ENCODE measurements at places on chromosomes 2 and 18.

- H3K4me3 ChIP-seq, result no peak overlapping the region
- H3K27me3 ChIP-seq, result no peaks in the 10 kb centered on the region
- no peak overlapping the region for H3K27ac ChIP-seq
- DNase-seq, result no peak
Measured at GRCh38 chr18:46283268-46283667, 179.1 kb downstream of the HAUS1 start.

DNA sequence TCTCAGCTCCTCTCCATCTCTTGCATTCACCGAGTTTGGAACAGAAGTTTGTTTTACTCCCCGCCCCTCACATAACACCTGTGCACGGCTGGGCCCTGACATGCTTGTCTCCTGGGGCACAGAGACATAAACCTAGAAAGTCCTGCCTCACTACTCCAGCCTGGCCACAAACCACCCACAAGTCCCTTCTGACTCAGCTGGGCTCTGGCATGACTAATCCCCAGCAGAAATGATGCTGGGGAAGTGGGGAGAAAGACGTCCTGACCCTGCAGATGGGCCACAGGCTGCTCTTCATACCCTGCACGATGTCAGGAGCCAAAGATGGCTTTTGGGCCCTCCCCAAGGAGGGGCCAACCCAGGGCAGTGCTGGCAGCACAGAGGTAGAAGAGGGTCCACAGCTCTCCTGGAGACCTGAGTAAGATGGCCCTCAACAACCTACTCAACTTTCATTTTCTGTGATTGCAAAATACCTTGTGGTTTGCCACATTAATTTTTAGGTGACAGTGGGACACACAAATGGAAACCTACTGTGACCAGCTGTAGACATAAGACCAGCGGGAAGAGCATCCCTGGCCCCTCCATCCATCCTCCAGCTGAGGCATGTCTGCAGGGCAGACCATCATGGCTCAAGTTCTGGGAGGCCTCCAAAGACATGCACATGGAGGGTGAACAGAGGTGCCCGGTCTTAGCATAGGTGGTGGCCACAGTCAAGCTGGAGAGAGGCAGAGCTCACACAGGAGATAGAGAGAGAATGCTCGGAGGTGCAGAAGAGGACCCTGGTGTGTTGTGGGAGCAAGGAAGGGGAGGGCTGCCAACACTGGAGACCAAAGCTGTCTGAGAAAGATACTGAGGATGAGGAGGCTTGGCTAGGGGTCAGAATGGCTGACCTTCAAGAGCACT, 40.0 kb downstream of the DNMT3A start:
- no peak overlapping the region for H3K27ac ChIP-seq
- no peak overlapping the region for H3K4me3 ChIP-seq
- no peak for DNase-seq

GRCh38 chr18:63511285-63511684, 30.9 kb upstream of the SERPINB12 start:
- peaks cover 13% of the 10 kb centered on the region for H3K4me1 ChIP-seq
- DNase-seq, result no peak
- peak overlapping the region; percentile 50 for H3K27ac ChIP-seq
- H3K27me3 ChIP-seq, result peaks cover 2% of the 10 kb centered on the region
- H3K4me3 ChIP-seq, result no peak overlapping the region
- H3K36me3 ChIP-seq, result no peaks in the 10 kb centered on the region

DNA sequence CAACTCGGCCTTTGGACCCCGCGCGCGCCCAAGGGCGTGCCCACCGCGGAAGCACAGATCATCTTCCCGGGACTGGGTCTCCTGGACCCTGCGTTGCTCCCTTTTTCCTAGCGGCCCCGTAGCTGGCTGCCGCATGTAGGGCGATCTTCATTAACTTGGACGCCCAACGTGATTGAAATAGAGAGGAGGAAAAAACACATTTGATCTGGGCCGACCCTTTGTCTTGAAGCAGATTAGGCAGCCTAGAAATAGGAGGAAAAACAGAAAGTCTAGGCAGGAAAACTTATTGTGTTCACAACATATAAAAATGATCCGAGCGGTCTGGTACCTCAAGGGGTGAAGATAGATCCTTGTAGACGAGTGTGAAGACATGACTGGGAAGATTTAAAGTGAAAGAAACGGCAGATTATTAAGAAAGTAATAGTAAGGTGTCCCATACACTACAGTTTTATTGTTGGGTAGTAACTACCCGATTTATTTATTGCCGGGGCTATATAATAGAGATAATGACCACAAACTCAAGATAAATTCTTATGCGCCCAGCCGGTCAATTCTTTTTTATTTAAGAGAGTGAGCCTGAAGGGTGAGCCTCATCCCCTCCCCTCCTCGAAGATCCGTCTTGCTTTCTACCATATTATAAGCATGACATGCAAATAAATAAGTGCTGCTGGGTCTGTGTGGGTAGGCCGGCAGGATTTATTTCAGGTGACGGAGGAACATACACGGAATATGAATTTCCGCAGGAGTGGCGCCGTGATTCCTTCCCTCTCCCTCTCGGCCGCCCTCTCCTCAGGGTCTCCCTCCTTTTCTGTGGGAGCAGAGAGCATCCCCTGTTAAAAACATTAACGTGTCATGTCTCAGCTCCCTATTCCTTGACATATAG, 147.4 kb downstream of the MEIS1 start:
- no peak overlapping the region for H3K4me3 ChIP-seq
- no peak overlapping the region for H3K27ac ChIP-seq
- peaks cover 34% of the 10 kb centered on the region for H3K4me1 ChIP-seq

DNA sequence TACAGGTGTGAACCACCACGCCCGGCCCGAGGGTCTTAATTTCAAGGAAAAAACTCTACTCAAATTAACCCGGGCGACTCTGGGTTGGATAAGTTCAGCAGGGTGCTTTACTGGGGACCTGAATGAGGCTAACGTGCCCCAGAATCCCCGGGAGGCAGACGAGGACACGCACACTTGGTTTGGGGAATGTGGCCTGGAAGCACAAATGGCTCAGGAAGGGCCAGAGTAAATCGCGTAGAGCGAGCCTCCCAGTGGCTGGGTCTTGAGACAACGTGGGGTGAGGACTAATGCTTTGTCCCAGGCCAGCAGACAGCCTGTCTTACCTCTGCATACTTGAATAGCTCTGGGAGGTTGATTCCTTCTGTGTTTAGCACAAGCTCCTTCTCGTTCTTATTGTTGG, 75.8 kb downstream of the POLR1A start:
- peaks cover 30% of the 10 kb centered on the region for H3K36me3 ChIP-seq
- no peak overlapping the region for H3K4me3 ChIP-seq
- H3K4me1 ChIP-seq, result no peaks in the 10 kb centered on the region
- DNase-seq, result no peak
- H3K27ac ChIP-seq, result no peak overlapping the region

GRCh38 chr2:235472443-235472842, 21.4 kb upstream of the AGAP1 start:
- no peak for DNase-seq
- no peak overlapping the region for H3K4me3 ChIP-seq
- H3K27me3 ChIP-seq, result peaks cover 7% of the 10 kb centered on the region
- peaks cover 9% of the 10 kb centered on the region for H3K4me1 ChIP-seq

- H3K27ac ChIP-seq, result no peak overlapping the region
- DNase-seq, result no peak
- H3K27me3 ChIP-seq, result peaks cover 8% of the 10 kb centered on the region
- H3K36me3 ChIP-seq, result no peaks in the 10 kb centered on the region
Measured at GRCh38 chr2:201886504-201886903, 80.2 kb downstream of the CDK15 start.

DNA sequence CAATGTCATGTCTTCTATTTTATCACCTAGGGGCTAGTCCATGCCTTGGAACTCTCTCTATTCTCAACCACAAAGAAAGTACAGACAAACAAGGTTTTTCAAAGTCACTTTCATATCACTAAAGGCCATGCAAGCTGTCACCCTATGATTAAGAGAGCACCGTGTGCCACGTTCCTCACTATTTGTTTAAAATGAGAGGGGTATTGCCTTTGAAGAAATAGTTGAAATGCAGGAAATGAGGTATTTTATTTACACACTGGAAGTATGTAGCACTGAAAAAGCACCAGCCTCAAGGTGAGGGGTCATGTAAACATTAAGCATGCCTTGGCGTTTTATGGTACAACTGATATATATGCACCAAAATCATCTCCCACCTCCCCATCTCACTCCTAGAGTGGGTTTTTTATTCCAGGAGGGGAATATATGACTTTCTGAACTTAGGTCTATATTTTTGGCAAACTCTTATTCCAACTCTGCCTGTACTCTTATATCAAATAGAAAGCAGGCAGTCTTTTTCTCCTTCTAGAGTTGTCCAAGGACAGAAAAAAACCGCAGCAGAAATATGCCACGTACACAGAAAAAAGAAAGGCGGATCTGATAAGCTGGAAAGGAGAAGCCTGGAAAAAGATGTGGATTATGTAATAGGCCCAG, 53.5 kb downstream of the VSNL1 start:
- H3K4me1 ChIP-seq, result peaks cover 22% of the 10 kb centered on the region
- H3K36me3 ChIP-seq, result no peaks in the 10 kb centered on the region
- H3K4me3 ChIP-seq, result peak overlapping the region; percentile 13
- H3K27ac ChIP-seq, result peak overlapping the region; percentile 71

- H3K4me3 ChIP-seq, result no peak overlapping the region
- H3K4me1 ChIP-seq, result peaks cover 35% of the 10 kb centered on the region
- peak; percentile 10 for DNase-seq
- H3K27me3 ChIP-seq, result peaks cover 8% of the 10 kb centered on the region
Measured at GRCh38 chr2:109070290-109070689, 58.7 kb upstream of the SH3RF3 start.

DNA sequence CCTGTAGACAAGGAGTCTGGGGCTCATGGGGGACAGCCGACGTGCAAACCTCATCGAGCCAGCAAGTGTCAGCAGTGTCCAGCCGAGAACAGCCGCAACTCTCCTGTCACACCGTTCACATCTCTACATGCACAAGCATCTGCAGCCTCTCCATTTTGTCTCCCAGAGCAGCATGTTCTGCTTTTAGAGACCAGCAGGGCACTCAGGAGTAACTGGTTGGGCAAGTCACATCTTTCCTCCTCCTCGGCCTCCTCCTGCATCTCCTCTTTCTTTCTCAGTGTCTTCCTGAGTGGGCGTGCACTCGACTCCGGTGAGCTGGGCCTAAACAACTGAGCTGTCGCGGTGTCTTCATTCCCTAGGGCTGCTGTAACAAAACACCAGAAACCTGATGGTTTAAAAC, 249.9 kb downstream of the SH3BP4 start:
- H3K36me3 ChIP-seq, result no peaks in the 10 kb centered on the region
- DNase-seq, result no peak
- peaks cover 11% of the 10 kb centered on the region for H3K4me1 ChIP-seq
- H3K4me3 ChIP-seq, result no peak overlapping the region
- peaks cover 8% of the 10 kb centered on the region for H3K27me3 ChIP-seq
- H3K27ac ChIP-seq, result peak overlapping the region; percentile 53

DNA sequence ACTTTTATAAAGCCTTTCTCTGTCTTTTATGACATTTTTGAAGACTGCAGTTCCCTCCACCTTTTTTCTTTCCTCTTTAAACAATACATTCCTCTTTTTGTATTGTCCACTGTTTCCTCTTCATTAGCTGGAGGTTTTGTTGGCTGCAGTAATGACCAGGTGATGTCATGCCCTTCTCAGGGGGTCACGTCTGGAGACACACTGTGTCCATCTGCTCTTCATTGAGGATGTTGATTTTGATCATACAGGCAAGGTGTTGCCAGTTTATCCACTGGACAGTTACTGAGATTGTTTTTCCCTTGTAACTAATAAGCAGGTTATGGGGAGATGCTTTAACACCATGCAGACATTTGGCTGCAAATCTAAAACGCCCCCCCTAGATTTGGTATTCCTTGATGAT, 19.8 kb downstream of the ZNF407 start:
- no peaks in the 10 kb centered on the region for H3K36me3 ChIP-seq
- H3K4me3 ChIP-seq, result no peak overlapping the region
- H3K27me3 ChIP-seq, result no peaks in the 10 kb centered on the region
- no peak overlapping the region for H3K27ac ChIP-seq

DNA sequence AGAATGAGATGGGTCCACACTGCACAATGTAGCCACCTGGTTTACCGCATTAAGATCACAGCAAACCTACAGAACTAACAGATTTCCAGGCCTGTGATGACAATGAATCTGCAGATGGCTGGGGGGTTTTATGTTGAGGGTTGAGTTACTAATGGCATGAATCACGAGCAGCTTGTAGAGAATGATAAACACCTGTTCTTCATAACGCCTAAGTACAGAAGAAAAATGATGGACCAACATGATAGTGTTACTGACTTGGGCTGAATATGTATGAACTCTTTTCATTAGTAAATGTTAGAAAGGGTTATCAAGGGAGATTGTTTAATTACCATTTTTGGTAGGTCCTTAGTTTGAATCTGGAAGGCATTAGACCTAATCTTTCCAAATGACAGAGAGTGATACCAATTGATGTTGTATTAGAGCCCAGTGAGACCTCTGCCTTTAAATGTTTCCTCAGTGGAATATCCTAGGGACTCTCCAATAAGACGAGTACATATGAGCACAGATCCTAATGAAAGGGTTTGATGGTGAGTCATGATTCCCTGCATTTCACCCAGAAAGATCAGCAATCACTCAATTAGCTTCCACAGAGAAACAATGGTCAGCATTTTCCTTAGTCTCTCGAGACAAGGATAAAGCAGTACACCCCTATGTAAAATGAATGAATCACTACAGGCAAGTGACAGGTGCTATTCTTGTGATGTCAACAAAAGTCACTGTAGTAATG, 243.8 kb downstream of the DLGAP1 start:
- DNase-seq, result no peak
- H3K27me3 ChIP-seq, result no peaks in the 10 kb centered on the region
- H3K27ac ChIP-seq, result no peak overlapping the region
- no peaks in the 10 kb centered on the region for H3K36me3 ChIP-seq

DNA sequence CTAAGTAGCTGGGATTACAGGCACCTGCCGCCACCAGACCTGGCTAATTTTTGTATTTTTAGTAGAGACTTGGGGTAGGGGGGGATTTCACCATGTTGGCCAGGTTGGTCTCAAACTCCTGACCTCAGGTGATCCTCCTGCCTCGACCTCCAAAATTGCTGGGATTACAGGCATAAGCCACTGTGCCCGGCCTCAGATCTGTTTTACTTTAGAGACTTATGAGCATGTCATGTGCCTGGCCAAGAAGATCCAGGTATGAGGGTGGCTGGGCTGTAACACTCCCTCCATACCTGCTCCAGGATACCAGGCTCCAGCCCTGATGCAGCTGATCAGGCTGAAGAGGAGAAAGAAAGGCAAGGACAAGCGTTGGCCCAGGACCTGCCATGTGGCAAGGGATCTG, 125.0 kb downstream of the LPIN1 start:
- H3K4me3 ChIP-seq, result no peak overlapping the region
- DNase-seq, result no peak
- H3K27ac ChIP-seq, result no peak overlapping the region
- no peaks in the 10 kb centered on the region for H3K36me3 ChIP-seq
- H3K4me1 ChIP-seq, result peaks cover 18% of the 10 kb centered on the region

- H3K4me3 ChIP-seq, result peak overlapping the region; percentile 67
- peaks cover 91% of the 10 kb centered on the region for H3K27me3 ChIP-seq
- peaks cover 7% of the 10 kb centered on the region for H3K36me3 ChIP-seq
- no peak for DNase-seq
Measured at GRCh38 chr2:144511226-144511810, 8.6 kb downstream of the ZEB2 start.

DNA sequence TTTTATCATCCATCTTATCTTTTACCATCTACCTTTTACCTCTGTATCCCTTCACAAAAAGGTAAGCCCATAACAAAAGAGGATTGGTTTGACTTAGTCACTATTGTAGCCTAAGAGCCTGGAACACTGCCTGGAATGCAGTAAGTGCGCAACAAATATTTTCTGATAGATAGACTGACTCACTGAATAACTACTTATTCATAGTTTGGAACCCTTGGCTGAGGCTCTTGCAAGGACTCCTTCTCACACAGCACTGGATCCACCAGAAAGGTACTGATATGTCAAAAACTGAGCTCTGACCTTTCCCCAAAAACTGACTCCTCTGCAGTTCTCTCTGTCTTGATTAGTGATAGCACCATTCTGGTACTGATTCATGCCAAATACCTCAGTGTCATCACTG, 426.7 kb downstream of the SETBP1 start:
- H3K27me3 ChIP-seq, result peaks cover 4% of the 10 kb centered on the region
- H3K36me3 ChIP-seq, result no peaks in the 10 kb centered on the region
- H3K4me3 ChIP-seq, result no peak overlapping the region
- no peak for DNase-seq
- peaks cover 16% of the 10 kb centered on the region for H3K4me1 ChIP-seq

All from type B pancreatic cell (in vitro differentiated cells).